ENCODE measurements at places on chromosomes 7 and 10. TPM values are rescaled to one million over a fixed set of nuclear protein-coding genes. Genes with fewer than 3 reads are reported as not detected.

Gene GNAT3
- not detected for total RNA-seq

Gene ZNHIT1
- 50.1 TPM for total RNA-seq

Gene ITGA8
- 2.5 TPM for total RNA-seq

Gene OR2A1
- total RNA-seq: 0.19 TPM

Gene SLC13A1
- not detected for total RNA-seq

Gene RARRES2
- total RNA-seq: 10.6 TPM

Gene TMEM178B
- total RNA-seq: 15.2 TPM

Gene MYH16
- total RNA-seq: not detected

Gene PTF1A
- total RNA-seq: not detected

Gene ADAM12
- total RNA-seq: 1.3 TPM

Gene MCM10
- total RNA-seq: 0.22 TPM

Gene BAMBI
- total RNA-seq: 46.6 TPM

Gene DDX21
- 31.0 TPM for total RNA-seq

Gene PHKG1
- 15.3 TPM for total RNA-seq

Gene LLCFC1
- total RNA-seq: not detected

Gene TAS2R38
- not detected for total RNA-seq

Gene LRMDA
- 4.5 TPM for total RNA-seq

Gene VGF
- 0.08 TPM for total RNA-seq

Gene MTG1
- total RNA-seq: 21.6 TPM

Gene CYP3A7
- not detected for total RNA-seq

Gene ABCF2
- 28.8 TPM for total RNA-seq

Gene GRM3
- total RNA-seq: 0.22 TPM

Gene CNOT4
- 26.5 TPM for total RNA-seq

Gene CALHM2
- 12.7 TPM for total RNA-seq

Gene PARD3
- total RNA-seq: 36.7 TPM

Data from cardiac septum (tissue), 1 donor.